ENCODE measurements at places on chromosomes 5 and 9.

DNA sequence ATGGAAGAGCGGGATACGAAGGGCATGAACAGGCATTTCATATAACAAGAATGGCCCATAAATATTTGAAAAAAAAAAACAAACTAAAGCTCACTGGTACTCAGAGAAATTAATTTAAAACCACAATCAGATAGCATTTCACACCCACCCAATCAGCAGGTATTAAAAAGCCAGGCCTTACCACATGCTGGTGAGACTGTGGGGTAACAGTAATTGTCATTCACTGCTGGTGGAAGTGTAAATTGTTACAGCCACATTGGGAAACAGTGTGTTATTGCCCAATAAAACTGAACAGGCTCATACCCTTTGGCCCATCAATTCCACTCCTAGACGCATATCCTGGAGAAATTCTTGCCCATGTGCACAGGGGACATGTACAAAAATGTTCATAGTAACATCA lies 66.0 kb downstream of the PLAC8L1 start:
- no peak for DNase-seq

- no peak for DNase-seq
These were observed 65.1 kb downstream of the NPR3 start for GRCh38 chr5:32776200-32776599.

GRCh38 chr9:107360098-107360497 lies 77.0 kb downstream of the RAD23B start:
- DNase-seq: no peak

GRCh38 chr5:133814152-133814551 lies 154.3 kb downstream of the C5orf15 start:
- DNase-seq: no peak

- peak; percentile 34 for DNase-seq
These were observed 61.5 kb downstream of the TSTD2 start for GRCh38 chr9:97571664-97572063.

- DNase-seq: peak; percentile 93
These were observed 78.5 kb upstream of the TBC1D2 start for GRCh38 chr9:98333703-98334582.

- no peak for DNase-seq
These were observed 1.0 kb downstream of the TLE4 start for GRCh38 chr9:79572608-79573411.

DNA sequence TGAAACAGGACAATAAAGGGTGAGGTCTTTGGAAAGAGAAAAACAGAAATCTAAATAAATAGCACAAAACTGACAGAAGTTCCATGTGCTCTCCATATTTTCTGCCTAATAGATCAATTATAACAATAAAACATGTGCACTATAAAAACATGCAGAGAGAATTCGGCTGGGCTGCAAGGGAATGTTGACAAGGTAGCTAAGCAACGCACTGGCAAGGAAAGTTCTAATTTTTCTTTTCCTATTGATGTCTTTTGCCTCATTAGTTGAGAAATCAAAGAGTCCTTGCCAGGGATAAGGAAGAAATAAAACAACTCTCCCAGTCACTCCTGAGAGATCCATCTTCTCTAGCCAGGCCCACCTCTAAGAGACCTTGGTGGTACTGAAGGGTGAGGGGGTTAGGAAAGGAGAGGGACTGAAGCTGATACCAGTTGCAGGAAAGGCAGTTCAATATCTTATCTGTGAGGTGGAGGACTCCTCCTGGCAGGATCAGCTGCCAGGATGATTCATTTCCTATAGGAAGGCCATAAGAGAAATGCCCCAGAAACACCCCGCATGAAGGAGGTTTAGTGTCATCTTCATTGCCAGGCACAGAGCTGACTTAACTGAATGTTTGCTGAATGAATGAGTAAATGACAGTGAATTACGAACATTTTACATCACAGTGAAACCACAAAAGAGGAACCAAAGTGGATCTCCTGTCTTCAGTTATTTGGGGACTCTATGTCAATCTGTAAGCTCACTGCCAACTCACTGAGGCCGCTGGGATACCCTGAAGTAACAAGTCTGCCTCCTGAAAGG lies 63.7 kb upstream of the IFNK start:
- peak; percentile 36 for DNase-seq

DNA sequence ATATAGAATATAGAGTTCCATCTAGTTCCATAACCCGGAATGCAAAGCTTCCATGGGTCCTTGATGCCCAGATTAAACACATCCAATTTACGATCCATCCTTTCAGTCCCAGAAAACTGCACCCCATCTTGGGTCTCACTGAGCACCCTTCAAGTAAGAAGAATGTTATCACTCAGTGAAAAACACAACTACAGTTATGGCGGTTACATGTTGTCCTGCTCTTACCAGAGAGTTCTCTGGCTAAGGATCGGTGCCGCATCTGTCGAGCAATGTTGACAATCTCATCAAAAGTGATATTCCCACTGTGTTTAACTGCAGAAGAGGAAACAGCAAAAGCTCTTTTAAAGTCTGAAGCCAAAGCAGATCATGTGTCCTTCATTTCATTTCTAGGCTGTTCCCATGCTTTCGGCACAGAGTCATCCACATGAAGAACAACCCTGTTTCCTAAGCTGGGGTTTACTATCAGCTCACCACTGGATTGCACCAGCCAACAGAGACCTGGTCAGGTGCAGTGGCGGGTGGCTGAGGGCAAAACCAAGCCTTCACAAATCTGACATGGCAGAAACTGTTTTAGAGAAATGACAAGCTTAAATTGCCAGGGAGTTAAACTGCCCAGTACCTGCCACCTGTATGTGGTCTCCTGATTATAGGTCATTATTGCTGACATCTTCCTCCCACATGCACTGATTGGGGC lies 2.9 kb downstream of the RPL12 start:
- no peak for DNase-seq

DNA sequence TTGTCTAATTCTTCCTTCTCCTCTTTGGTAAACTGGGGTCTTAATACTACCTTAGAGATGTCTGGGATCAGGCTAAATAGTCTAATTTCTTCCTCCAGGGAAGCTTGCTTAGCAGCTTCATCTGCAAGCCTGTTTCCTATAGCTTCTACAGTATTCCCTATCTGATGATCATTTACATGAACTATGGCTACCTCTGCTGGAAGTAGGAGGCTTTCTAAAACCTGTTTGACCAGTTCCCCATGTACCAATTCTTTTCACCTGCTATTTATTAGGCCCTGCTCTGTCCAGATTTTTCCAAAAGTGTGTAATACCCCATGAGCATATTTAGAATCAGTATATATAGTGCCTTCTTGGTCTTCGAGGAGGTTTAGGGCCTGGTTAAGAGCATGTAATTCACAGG lies 619.8 kb downstream of the HINT1 start:
- DNase-seq: no peak

GRCh38 chr5:42830924-42831323 lies 19.2 kb upstream of the SELENOP start:
- DNase-seq: no peak

DNA sequence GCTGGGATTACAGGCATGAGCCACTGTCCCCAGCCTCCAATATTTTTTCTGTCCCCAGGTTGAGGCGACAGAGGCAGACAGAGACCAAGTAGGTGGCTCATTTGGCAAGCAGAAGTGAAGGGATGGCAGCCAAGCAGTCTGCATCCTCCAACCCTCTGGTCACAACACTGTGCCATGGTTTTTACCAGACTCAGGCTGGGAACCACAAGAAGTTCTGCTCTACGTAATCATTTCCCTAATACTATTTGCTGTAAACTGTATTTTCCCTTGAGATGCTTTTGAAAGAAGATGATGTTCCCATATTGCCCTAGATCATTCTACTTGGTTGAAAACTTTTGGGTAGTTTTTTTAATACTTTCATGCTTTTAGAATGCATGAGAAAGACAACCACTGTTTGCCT lies 40.5 kb downstream of the PTTG1 start:
- DNase-seq: no peak

DNA sequence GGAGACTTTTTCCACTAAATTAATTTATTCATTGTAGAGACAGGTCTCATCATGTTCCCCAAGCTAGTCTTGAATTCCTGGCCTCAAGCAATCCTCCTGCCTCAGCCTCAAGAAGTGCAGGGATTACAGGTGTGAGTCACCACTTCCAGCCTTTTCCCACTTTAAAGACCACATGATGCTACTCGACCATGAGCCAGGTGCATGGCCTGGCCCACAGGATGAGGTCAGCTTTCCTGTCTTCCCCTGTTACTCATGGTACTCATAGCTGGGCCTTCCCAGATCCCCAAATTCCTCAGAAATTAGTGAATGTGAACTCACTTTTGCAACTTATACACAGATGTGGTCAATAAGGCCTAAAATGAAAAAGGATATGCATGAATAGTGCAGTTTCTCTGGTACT lies 395.9 kb downstream of the SEMA5A start:
- DNase-seq: peak; percentile 64

- DNase-seq: no peak
These were observed 83.0 kb upstream of the FAM120A start for GRCh38 chr9:93368437-93368836.

DNA sequence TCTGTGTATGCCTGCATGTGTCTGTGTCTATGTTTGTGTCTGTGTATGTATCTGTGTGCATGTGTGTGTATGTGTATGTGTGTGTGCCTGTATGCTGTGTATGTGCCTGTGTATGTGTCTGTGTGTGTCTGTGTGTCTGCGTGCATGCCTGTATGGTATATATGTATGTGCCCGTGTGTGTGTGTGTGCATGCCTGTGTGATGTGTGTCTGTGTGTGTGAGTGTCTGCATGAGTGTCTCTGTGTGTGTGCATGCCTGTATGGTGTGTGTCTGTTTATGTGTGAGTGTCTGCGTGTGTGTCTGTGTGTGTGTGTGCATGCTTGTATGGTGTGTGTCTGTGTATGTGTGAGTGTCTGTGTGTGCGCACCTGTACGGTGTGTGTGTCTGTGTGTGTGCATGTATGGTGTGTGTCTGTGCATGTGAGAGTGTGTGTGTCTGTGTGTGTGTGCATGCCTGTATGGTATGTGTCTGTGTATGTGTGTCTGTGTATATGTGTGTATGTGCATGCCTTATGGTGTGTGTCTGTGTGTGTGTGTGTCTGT lies 137.1 kb upstream of the IRX2 start:
- no peak for DNase-seq

DNA sequence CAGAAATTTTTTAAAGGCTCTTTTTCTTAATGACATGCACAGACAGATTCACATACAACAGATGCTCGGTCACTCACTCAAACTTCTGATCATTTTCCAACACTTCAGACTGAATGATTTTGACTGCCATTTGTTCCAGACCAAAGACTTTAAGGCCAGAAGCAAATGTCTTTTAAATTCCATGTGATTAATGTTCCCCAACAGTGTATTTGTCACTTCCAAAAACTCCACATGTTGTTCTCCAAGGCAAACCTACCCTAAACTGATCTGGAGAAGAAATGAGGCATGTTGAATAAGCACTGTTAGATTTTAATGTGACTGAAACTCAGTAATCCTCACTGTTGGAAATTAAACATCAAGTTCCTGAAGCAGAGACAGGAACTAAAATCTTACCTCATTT lies 366.7 kb downstream of the GABRG2 start:
- no peak for DNase-seq

- DNase-seq: no peak
These were observed 61.0 kb downstream of the SNX30 start for GRCh38 chr9:112811518-112811917.

DNA sequence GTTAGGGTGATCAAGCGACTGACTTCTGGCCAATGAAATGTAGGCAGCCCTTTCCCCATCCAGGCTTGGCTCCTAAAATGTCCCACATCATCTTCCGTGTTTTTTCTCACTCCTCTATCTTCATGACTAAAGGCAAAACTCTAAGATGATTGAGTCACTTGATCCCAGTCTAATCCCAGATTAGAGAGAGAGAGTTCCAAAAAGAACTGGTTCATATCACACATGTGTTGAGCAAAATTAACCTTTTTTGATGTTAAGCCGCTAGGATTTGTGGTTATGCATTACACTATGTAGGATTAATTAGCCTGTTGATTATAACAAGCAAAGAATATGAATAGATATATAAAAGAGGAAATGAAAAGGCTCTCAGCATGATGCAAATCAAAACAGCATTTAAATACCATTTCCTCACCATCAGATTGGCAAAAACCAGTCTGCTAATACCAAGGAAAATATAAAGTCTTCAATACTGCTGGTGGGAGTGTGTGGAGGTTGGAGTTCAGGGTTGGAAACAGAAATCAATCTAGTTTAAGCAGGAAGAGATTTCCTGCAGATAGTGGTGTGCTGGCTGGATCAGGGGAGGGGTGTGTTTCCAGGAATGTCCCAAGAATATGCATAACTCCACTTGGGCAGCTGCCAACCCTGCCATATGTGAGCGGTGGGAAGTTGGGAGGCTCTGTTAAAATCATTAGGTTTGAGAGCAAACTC lies 187.6 kb upstream of the S1PR3 start:
- DNase-seq: peak; percentile 54

DNA sequence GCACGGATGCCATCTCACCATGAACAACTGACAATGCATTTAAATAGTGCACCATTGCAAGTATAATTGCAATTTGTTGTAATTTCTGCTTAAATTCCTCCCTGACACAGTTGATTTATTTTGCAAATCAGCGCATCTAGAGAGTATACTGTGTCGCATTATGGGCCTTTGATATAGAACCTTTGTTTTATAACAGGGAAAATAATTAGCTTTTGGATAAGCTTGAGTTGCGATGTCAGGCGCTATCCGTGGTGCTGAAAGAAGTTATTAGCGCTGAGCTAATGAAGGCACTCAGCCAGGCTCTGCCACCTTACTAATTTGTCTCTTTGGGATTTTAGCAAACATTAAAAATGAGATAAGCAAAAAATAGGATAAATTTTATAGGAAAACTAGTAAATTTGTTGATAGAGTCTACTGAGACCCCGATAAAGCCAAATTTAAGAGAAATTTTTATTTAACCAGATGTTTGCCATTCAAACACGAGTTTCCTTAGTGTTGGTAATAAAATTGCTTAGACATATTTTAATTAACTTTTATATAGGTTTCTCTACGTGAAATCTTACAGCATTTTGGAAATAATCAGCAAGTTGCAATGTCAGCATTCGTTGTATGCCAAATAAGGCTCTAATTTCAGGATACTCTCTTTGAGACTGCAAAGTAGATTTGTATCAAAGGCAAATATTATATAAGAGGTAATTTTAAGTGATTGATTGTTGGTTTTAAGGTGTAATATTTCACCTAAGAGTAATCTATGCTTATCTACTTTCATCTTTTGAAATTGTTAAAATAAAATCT lies 355.5 kb downstream of the TLR4 start:
- peak; percentile 14 for DNase-seq

DNA sequence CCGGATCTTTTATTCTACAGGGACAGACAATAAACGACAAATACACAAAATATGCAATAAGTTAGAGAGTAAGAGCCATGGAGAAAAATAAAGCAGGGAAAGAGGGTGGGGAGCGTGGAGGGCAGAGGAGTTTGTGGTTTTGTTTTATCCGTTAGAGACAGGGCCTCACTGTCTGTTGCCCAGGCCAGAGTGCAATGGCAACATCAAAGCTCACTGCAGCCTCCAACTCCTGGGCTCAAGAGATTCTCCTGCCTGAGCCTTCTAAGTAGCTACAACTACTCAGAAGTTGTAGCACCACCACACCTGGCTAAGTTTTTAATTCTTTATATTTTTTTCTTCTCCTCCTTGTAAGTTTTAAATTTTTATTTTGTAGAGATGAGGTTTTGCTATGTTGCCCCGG lies 54.5 kb upstream of the CTNNA1 start:
- DNase-seq: no peak

GRCh38 chr5:74116266-74116665 lies 490.3 kb downstream of the ARHGEF28 start:
- no peak for DNase-seq

GRCh38 chr5:157713830-157714595 lies 17.2 kb upstream of the THG1L start:
- no peak for DNase-seq
